ENCODE measurements at places on chromosomes 3 and 15.

DNA sequence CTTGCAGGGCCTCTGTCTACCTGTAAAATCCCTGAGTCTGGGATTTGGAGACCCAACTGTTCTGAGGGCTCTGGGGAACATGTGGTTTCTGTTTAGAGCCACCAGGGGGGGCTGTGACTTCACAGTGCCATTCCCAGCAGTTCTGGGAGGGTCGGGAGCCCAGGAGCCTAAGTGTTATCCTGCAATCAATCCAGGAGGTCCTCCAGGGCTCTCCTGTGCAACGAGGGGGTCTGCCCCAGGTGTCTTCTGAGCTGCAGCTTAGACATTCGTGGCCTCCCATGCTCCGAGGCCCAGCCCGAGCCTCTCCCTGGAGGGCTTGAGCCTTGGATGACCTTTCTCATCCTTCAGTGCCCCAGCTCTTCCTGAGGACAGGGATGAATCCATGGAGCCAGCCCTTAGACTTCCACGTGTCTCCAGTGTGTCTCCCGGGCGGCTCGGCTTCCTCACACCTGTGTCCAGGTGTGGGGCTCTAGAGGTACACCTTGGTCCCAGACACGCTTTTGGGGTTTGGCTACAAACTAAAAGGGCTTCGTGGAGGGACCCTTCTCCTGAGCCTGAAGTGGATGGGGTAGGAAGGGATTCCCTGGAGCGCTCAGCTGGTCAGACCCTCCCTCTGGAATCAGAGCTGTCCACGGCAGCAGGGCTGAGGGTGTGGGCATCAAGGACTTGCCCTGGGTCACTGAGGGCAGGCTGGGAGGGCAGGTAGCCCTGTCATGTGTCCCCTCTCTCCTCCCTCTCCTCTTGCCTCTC, 20.3 kb upstream of the ABTB1 start:
- DNase-seq: no peak

- DNase-seq: no peak
These were observed 94.1 kb upstream of the SKOR1 start for GRCh38 chr15:67731112-67731721.

DNA sequence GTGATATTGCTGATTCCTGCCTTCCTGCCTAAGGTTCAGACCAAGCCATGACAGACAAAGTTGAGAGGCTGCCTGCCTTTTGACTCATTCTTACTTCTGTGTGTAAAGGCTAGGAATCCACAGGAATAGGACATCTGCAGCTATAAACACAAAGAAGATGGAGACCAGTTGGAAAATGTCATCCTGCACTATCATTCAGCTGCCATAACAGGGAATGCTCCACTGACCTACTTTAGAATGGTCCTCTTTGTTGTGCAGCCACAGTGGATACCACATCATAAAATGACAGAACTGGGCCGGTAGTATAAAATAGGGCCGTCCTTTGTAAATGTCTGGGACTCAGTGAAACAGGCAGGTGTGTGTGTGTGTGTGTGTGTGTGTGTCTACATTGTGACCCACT, 75.1 kb downstream of the STAC start:
- DNase-seq: no peak

DNA sequence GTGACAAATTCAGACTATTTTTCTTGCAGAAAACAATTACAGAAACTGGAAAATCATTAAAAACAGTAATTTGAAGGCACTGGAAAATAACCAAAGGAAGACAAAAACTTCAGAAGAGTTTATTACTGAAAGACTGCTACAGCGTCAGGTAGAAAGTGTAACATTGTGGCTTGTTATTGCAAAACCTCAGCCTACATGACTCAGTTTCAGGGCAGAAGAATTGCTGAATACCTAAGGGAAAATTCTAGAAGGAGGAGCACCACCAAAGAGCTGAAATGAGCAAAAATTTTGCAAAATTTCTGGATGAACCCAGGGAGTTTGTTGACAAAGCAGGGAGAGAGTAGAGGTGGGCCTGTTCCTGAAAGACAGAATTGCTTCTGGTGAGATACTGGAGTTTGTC, 219.6 kb downstream of the C3orf38 start:
- no peak for DNase-seq

DNA sequence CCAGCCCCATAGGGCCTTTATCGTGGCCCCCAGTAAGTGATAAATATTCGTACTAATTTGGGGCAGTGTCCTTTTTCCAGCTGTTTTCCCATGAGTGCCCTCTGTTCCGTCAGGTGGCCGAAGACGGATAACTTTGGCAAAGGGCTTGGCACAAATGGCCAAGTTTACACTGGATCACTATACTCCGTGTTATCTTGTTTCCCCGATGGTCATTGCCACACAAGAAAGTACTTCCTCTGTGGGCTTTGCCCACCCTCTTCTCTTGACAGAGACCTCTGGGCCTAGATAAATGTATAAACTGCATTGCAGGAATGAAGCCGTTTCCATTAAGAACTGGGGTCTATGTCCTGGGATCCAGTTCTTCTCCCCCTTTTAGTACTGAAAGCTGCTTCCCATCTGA, 39.1 kb downstream of the SMAD3 start:
- DNase-seq: no peak

- DNase-seq: no peak
These were observed 226.0 kb upstream of the LRRFIP2 start for GRCh38 chr3:37400355-37400754.

GRCh38 chr3:9600597-9600996, 47.0 kb upstream of the LHFPL4 start:
- DNase-seq: no peak

DNA sequence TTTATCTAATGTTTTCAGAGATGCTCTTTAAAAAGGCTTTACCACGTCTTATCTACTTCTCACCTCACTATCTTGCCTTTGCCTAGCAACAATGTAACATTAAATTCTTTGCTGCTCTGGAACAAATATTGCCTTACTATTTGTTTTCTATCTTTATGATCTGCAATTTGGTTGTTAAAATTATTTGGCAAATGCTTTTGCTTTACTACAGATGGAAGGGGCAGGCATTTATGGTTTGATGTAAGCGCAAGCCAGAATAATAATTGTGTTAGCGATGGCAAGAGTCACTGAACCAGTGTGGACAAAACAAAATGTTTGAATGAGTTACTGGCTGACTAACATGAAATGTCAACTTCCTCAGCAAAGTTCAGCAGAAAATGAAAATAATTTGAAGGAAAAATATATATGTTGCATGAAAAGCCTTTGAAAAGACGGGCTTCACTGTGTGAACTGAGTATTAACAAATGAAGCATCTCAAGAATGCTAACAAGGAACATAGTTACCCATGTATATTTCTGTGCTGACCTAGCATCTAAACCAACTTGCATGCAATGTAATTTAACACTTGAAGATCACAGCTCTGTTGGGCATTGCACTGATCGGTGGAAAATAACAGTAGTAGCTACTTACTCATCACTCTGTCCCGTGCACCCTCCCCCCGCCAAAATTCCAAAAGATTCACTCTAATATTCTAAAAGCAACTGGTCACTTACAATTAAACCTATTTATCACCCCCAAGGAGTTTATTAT, 454.0 kb upstream of the ARHGEF26 start:
- no peak for DNase-seq

GRCh38 chr3:113270068-113270467, 58.7 kb downstream of the BOC start:
- no peak for DNase-seq

GRCh38 chr15:66131200-66131599, 122.3 kb downstream of the MEGF11 start:
- DNase-seq: no peak

- no peak for DNase-seq
These were observed 5.1 kb downstream of the PHLDB2 start for GRCh38 chr3:111863942-111864694.

DNA sequence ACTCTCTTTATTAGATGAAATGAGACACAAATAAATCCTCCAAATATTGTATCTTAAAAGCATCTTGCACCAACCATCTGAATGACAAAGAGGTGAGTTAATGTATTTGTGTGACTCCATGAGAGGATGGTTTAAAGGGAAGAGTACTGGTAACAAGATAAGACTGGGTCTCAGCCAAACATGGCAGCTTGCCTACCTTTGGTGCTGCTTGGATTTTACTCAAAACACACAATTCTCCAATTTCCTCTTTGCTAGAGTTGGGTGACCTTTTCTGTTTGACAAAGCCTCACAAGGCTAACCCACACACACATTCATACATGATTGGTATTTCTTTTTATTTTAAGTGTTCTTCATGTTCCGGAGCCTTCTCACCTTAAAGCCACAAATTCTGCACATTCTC, 506.4 kb downstream of the FGF12 start:
- DNase-seq: no peak

GRCh38 chr3:126355777-126356372, 1.3 kb downstream of the KLF15 start:
- DNase-seq: no peak

DNA sequence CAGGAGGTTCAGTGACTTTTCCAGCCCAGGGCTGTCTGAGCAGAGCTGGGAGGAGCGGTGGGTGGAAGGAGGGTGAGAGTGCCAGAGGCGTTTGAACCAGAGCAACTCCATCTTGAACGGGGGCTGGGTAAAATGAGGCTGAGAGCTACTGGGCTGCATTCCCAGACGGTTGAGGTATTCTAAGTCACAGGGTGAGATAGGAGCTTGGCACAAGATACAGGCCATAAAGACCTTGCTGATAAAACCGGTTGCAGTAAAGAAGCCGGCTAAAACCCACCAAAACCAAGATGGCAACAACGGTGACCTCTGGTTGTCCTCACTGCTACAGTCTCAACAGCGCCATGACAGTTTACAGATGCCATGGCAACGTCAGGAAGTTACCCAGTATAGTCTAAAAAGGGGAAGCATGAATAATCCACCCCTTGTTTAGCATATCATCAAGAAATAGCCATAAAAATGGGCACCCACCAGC, 60.2 kb downstream of the ABTB1 start:
- DNase-seq: no peak

DNA sequence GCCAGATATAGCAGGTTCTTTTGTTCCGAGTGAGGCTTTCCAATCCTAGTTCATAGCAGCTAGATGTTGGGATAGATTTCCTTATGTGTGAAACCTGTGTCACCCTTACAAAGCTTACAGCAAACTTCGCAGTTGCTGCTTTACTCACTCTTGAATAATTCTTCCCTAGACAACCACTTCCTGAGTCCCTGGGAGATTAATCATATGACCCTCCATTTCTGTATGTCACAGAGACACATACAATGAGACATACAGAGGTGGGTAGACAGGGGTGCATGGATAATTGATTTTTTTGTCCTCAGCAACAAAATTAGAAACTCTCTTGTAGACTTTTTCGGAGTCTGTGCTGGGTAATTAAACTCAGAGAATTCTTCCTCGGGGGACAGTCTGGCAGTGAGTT, 163.2 kb downstream of the NSUN3 start:
- DNase-seq: no peak

GRCh38 chr3:94716326-94717018, 653.6 kb downstream of the NSUN3 start:
- DNase-seq: no peak

GRCh38 chr3:30708472-30708871, 102.1 kb downstream of the TGFBR2 start:
- no peak for DNase-seq

- DNase-seq: no peak
These were observed 93.6 kb upstream of the SNRPN start for GRCh38 chr15:24861014-24861690.

- DNase-seq: no peak
These were observed 351.7 kb downstream of the IGSF11 start for GRCh38 chr3:118682921-118683320.

DNA sequence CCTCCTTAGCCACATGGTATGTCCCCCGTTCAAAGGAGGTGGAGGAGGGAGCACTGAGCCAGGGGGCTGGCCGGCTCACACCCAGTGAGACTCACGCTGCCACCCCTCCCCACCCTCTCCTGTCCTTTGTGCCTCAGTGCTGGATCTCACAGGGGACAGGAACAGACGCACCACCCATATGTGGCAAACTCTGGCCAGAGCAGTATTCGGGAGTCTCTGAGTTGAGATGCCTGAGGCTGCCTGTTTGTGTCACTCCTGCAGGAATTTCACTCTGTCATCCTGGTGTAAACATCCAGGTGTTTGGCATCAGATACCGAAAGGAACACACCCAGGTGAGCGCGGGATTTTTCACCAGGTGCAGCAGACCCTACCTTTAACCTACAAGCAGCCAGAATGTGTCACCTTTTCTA, 25.7 kb downstream of the RGMA start:
- DNase-seq: no peak

DNA sequence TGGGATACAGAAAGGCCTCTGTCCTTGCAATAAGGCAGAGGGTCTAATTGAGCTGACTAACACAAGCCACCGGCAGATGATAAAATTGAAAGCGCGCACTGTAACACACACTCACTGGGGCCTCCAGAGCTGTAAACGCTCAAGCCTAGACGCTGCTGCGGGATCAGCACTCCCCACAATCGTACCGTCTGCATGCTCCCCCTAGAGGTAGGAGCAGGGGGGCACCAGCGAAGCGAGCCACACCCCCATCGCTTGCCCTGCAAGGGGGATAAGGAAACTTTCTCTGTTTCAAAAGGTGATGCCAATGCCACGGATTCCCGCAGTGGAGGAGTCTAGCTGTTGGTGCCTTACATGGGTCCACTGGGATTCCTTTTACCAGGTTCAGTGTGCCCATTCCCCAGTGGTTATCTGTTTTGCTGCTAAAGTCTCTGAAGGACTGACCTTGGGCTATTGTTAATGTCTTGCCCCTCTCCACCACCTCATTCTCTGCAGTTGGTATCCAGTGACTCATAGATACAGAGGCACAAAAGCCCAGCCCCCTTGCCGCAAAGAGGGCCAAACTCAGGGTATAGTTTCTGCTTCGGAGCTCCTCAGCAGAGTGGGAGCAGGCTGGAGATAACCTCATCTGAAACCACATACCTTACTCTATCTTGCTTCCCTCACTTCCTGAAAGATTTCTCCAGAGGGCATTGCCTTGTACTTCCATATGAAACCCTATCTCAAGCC, 139.3 kb upstream of the KBTBD8 start:
- no peak for DNase-seq

- DNase-seq: no peak
These were observed 138.3 kb upstream of the ROBO1 start for GRCh38 chr3:79906106-79906505.

DNA sequence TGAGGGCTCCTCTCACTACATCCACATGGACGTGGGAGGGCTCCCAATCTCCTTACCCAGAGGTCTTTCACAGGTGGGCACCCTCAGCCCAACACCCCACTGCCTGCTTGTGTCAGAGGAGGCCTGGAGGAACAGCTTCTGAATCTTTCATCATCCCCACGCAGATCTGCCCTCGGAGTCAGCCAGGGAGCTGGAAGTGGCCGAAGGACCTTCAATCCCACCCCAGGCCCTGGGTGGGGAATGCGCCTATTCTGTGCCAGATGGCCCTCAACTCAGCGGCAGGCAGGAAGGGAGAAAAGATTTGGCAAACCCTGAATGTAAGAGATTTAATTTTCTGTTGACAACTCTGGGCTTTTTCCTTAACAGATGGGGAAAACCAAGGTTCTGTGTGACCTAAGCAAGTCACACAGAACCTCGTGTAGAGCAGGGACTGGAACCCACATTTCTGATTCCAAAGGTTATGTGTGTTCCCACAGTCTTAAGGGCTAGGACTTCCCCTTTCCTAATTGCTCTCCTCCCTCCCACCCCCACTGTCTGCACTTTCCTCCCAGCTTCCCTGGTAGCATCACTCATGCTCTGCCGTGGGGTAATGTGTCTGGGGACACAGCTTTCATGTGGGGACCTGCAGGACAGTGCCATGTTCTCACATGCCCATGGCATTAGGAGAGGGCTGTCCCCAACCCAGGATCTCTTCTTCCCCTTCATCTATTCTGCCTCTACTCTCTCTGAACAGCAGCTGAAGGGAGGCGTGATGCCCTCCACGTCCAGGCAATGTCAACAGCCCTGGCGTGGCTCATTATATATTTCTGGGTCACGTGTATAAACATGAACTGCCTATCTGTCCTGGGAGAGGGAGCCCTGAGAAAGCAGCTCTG, 98.1 kb downstream of the SEMA5B start:
- no peak for DNase-seq

GRCh38 chr3:133547432-133548041, 25.9 kb upstream of the CDV3 start:
- no peak for DNase-seq
